Stimulated activated CD4-positive, alpha-beta T cell treated with anti-CD3 and anti-CD28 coated beads, Interleukin-1b, Interleukin-23, amount 100 ng/mL, for 48 hours (primary cell): ENCODE measurements at places on chromosomes 2 and 18.

- no peak for DNase-seq
Measured at GRCh38 chr2:46390901-46391395, 88.4 kb upstream of the TMEM247 start.

DNA sequence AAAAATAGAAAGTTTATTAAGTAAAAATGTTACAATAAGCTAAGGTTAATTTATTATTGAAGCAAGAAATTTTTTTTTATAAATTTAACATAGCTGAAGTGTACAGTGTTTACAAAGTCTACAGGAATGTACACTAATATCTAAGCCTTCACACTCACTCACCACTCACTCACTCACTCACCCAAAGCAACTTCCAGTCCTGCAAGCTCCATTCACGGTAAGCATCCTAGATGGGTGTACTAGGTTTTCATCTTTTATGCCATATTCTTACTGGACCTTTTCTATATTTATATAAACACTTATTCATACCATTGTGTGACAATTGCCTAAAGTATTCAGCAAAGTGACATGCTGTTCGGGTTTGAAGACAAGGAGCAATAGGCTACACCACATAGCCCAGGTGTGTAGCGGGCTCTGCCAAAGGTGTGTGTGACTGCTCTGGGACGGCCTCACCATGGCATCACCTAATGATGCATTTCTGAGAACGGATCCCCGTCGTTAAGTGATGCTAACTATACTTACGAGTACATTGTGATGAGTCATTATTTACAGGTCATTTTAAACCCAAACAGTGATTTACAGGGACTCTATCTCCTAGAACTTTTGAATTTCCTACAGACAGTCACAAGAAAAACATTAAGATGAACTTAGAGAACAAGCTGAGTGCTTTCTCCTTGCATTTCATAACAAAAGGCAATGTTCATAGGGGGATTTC lies 76.3 kb upstream of the ID2 start:
- no peak for DNase-seq

- DNase-seq = peak; percentile 86
Measured at GRCh38 chr2:170973492-170974303, 44.6 kb downstream of the GORASP2 start.

DNA sequence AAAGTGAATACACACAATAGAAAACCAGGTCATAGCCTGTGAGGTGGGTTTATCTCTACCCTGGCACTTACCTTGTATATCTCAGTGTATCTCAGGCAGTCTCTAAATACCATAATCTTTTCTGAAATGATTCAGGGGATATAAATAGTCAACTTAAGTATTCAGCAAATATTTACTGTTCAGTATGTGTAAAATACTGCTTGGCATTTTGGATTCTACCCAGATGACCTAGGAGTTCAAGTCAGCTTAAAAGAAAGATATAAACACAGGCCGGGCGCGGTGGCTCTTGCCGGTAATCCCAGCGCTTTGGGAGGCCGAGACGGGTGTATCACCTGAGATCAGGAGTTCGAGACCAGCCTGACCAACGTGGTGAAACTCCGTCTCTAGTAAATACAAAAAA lies 23.8 kb downstream of the GRHL1 start:
- DNase-seq = no peak

GRCh38 chr2:31901900-31902299 lies 108.9 kb downstream of the MEMO1 start:
- no peak for DNase-seq

DNA sequence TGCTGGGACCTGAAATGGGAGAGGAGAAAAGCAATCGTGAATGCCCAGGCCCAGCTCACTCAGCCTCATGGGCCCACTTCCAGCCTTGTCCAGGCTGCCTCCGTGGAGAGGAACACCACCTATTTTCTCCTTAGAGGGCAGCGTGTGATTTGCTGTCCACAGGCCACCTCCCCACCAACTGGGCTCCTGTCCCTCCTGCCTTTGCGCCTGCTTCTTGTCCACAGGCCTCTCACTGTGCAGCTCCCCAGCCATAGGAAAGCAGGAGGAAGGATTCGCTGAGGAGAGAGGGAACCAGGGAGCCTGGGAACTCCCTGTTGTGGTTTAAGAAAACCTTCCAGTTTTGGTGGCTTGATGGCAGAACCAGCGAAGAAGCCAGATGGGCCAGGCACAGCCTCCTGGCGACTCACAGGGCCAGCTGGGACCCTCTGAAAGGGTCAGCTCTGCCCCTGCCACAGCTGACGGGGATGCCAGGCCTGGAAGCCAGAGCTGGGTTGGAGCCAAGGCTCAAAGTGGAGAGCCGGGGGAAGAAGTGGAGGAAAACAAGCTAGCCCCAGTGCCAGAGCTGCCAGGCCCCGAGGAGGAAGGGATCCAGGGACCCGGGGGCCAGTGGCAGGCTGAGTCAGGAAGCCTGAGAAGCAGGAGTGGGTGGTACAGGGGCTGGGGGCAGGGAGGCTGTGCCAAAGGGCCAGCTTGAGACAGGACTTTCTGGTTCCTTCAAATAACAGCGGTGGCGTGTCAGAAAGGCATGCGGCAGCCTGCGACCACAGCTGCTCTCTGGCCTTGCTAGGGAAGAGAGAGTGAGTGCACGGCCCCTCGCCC lies 9.9 kb downstream of the TMBIM1 start:
- DNase-seq = no peak

DNA sequence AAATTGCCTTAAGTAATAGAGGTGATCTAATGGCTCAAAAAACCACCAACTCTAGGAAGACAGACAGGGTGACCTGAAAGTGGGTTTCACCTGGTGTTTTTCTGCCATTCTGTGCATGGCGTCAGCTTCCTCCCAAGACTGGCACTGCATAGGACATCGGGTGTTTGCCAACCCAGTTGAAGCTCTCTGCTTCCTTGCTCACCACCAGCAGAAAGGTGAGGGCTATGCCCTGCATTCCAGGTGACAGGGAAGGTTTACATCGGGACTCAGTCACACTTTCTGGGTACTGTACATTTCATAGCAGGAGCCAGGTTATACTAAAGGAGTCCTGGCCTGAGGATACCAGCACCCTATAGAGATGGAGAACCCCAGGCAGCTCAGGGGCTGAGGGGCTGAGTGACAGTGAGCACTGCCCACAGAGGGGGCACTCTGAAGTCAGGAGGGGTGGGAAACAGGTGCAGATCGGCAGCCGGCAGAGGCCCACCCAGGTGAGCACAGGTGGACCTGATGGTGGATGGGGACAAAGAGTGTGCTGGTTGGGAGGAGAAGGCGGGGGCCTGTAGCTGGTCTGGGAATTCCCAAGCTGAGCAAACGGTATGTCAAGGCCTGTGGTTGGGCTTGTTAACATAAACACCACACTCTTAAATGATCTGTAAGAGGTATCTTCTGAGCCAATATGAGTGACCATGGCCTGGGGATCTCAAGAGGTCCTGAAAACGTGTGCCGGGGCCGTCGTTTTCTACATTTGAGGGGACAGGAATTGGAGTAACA lies 18.1 kb downstream of the TPRKB start:
- no peak for DNase-seq

GRCh38 chr2:218981881-218982585 lies 3.0 kb downstream of the FEV start:
- DNase-seq = no peak

GRCh38 chr18:45852631-45853030 lies 27.2 kb downstream of the SIGLEC15 start:
- DNase-seq = no peak

- no peak for DNase-seq
Measured at GRCh38 chr2:159164457-159164911, 122.0 kb downstream of the WDSUB1 start.

DNA sequence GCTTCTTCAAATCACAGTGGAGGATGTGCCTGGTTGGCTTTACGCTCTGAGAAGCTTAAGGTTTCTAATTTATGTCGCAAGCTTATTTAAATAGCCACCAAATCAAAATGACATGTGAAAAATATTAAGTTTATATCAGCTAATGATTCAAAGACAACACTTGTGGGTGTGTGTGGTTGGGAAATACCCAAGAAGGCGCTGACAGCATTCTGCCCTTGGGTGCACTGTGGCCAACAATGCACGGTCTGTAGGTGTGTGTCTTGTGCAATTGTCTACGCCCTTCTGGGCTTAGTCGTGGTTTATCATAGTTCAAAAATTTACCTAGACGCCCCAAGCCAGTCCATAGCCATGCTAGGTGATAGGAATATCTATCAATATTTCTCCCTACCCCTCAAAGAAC lies 60.9 kb downstream of the KCTD1 start:
- peak; percentile 7 for DNase-seq

- DNase-seq = no peak
Measured at GRCh38 chr18:56921896-56922480, 224.9 kb upstream of the BOD1L2 start.

DNA sequence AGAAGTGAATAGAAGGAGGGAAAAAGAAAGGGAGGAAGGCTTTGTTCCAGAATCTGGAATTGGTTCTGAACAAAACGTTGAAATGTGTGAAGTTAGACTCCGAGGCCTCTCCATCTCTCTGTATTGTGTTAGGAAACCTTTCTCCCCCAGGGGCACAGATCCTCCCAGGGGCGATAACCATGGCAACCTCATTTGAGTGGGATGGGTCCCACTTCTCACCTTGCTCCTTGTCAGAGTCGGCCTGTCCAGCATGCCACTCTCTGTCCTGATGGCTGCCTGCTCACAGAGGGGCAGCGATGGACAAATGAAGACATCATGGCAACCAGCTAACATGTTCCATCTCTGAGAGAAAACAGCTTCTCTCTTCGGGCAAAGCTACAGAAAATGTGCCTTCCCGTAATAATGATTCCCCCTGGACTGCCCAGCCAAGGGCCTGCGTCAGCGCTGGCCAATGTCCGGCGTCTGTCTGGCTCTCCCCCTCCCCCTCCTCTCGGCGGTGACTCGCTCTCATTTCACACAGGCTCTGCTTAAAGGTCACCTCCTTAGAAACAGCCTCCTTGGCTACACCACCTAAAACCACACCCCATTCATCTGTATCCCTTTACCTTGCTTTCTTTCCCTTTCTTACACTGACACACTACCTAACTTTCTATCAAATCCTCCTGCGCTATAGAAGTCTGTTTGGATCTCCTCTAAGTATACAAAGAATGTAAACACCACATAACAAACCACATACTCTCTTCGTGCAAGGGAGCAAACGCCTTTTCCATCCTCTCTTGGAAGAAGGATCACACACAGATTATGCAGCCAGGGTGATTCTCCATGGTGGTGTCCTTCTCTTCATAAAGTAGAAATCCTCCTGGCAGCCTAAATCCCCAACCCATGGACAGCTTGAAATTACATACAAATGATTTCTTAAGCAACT lies 32.1 kb upstream of the TTC39C start:
- no peak for DNase-seq

- no peak for DNase-seq
Measured at GRCh38 chr2:23286758-23287704, 97.9 kb upstream of the KLHL29 start.

- DNase-seq = peak; percentile 56
Measured at GRCh38 chr2:219252900-219253752, at the start of gene TUBA4B. Gene TUBA4B, plus strand, starts transcription at chr2:219253243. Its CDS starts 165 bp downstream, at chr2:219253408.

DNA sequence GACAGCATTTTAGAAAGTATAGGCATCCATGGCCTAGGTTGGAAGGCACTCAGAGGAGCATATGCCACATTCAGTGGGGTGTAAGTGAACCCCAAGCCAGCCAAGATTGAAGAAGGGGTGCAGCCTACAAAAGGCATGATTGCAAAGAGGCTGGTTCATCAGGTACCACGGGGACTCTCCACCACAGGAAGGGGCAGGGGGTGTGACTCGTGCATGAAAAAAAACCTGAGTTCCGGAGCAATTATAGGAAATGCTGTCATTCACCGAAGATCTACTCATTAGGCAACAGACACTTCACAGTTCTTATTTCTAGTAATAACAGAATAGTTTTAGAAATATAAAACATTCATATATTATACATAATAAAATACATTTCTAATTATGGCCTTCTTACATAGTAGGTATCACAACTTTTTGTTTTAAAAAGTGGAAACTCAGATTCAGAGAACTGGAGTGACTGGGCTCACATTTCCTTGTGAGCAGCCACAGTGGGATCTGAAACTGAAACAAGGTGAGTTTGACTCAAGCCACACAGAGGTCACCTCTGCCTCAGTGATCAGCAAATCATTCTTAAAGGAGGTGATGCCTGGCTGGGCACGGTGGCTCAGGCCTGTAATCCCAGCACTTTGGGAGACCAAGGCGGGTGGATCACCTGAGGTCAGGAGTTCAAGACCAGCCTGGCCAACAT lies 188.4 kb upstream of the GYPC start:
- no peak for DNase-seq

GRCh38 chr2:14480906-14481305 lies 151.6 kb upstream of the LRATD1 start:
- no peak for DNase-seq

- no peak for DNase-seq
Measured at GRCh38 chr2:20093263-20094141, 42.1 kb upstream of the LAPTM4A start.

DNA sequence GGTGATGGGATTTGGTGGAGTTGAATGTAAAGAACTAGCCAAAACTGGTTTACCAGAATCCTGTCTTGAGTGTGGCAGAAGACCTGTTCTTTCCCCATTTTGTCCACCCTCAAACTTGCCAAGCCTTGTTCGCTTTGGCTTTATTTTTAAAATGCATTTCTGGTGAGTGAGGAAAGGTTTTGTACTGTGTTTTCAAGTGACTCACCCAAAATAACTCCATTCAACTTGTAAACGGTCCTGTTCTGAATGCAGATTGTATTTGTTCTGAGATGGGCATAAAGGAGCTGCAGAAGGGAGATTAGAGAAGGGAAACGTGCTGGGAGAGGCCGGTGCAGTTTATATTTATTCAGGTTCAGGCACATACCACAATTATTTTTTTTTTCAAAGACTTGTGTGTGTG lies 5.3 kb upstream of the ITPRID2 start:
- DNase-seq = no peak

DNA sequence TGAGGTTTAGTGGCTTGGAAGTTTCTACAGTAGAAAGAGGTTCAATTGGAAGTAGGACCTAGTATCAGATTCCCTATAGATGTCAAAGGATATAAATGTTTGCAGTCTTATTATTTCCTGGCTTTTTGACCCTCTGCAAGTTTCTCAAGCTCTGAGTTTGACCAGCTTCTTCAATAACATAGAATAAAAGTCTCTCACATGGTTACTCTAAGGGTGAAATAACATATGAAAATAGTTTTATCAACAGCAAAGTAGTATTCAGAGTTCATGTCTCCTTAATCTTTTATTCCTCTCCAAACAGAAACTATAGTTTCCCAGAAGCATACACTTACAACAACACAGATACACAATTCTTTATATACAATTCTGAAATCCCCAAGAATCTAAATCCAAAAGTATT lies 132.9 kb upstream of the RND3 start:
- DNase-seq = no peak

DNA sequence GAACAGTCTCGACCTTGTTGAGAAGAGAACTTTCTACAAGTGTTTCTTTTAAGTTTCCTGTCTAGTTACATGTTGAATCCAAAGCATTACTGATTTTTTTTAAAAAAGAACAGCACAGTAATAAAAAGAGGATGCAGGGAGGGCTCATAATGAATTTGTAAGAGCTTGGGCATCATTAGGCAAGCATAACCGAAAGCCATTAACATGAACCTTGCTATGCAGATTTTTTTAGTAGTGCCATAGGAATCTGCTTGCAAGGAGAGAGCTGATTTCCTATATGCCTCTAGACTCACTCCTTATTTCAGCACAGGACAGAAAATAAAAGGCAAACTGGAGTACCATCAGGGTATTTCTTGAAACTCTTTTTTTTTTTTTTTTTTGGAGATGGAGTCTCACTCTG lies 5.2 kb downstream of the LRRC30 start:
- DNase-seq = no peak
